ENCODE measurements at places on chromosomes 5 and 9. TPM values are rescaled to one million over a fixed set of nuclear protein-coding genes. Genes with fewer than 3 reads are reported as not detected.
A peak's percentile ranks its signal among the peaks of the same experiment; 100 is the strongest.

DNA sequence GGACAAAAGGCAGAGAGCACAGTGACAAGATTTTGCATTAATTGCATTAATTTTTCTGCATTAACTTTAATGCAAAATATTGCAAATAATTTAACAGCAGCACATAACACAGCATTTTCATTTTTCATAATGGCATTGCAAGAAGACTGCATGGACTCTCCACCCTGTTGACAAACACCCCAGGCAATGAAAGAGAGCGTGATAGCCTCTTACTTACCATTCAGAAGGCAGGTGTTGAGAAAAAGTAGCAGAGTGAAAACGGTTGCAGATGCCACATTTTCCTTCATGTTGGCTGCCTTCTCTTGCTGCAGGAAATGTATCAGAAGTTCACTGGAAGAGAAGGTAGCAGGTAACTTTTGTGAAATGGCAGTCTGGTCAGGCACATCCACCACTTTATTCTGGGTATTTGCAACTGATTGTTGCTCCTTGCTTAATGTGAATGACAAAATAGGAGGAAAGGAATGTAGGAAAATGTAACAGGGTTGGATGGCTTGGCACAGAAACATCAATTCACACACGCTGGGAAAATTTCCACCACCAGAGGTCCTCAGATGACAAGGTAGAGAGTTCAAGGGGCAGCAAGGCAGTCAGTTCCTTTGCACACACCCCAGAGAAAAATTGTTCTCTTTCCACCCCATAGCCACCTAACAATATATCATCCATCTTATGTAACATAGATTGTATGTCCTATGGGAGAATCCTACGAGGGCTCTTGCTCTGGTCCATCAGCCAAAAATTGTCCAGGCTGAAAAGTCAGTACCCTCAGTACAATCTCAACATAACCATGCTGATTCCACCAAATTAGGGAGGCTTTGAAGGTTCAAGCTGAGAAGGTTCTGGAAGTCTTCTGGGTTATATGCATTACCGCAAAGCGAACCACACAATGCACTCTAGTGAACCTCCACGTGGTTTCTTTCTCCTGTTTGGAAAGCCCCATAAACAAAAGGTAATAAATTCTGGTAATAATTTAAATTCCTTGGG is 41.9 kb upstream of the AGXT2 start:
- DNase-seq: peak; percentile 79

DNA sequence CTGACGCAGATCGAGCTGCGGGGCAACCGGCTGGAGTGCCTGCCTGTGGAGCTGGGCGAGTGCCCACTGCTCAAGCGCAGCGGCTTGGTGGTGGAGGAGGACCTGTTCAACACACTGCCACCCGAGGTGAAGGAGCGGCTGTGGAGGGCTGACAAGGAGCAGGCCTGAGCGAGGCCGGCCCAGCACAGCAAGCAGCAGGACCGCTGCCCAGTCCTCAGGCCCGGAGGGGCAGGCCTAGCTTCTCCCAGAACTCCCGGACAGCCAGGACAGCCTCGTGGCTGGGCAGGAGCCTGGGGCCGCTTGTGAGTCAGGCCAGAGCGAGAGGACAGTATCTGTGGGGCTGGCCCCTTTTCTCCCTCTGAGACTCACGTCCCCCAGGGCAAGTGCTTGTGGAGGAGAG is 4.6 kb upstream of the PHYHD1 start:
- no peak for DNase-seq

DNA sequence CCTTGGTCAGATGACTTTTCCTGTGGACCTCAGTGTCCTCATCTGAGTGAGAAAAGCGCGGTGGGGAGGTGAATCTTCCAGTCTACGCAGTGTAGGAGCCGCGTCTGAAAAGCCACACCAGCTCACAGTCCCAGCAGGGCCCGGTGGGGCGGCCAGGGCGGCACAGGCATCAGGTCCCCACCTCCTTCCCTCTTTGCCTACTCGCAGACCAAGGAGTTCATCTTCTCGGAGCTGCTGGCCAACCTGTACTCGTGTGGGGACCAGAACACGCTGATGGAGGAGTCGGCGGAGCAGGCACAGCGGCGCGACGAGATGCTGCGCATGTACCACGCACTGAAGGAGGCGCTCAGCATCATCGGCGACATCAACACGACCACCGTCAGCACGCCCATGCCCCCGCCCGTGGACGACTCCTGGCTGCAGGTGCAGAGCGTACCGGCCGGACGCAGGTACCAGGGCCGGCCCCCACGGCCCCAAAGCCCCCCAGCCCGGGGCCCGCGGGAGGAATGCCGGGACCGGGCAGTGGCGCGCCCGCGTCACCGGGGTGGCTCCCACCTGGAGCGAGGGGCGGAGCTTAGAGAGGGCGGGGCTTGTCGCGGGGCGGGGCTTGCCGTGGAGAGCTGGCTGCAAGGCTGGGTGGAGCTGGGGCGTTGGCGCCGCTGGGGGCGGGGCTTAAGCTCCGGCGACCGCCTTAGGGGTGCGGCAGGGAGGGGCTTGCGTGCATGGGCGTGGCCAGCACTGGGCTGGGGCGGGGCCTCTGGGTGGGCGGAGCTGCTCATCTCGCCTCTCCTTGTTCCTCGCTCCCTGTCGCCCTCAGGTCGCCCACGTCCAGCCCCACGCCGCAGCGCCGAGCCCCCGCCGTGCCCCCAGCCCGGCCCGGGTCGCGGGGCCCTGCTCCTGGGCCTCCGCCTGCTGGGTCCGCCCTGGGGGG is 25.6 kb downstream of the GOLGA2 start:
- peak; percentile 87 for DNase-seq

DNA sequence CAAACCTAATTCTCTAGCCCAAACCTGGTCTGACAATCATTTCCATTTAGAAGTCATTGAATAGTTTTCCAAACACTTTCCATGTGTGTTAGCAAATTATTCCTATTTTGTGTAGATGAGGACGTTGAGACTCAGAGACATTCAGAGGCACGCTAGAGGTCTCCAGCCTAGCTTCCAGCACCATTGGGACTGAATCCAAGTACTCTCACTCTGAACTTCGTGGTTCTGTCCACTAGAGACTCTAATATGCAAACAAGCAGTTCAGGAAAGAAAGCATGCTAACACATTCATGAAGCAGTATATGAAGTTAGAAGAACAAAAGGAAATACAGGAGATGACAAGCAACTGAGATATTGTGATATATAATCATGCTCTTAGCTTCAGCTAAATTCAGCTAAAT is 354.8 kb downstream of the NTRK2 start:
- DNase-seq: peak; percentile 54

The PRLR gene
- 2.4 TPM for total RNA-seq

Data from tongue (tissue), 3 donors.